ENCODE measurements at places on chromosomes 16 and 17.

DNA sequence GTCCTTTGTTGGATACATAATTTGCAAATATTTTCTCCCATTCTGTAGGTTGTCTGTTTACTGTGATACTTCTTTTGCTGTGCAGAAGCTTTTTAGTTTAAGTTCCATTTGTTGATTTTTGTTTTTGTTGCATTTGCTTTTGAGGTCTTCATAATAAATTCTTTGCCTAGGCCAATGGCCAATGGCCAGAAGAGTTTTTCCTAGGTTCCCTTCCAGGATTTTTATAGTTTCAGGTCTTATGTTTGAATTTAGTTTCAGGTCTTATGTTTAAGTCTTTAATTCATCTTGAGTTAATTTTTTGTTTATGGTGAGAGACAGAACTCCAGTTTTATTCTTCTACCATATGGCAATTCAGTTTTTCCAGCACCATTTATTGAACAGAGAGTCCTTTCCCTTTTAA, 90.1 kb upstream of the GOT2 start:
- DNase-seq: no peak

- no peak for DNase-seq
Observed at GRCh38 chr16:84868829-84869472, 49.2 kb downstream of the CRISPLD2 start.

GRCh38 chr16:8867932-8868415, 832 bp downstream of the CARHSP1 start:
- DNase-seq: no peak

DNA sequence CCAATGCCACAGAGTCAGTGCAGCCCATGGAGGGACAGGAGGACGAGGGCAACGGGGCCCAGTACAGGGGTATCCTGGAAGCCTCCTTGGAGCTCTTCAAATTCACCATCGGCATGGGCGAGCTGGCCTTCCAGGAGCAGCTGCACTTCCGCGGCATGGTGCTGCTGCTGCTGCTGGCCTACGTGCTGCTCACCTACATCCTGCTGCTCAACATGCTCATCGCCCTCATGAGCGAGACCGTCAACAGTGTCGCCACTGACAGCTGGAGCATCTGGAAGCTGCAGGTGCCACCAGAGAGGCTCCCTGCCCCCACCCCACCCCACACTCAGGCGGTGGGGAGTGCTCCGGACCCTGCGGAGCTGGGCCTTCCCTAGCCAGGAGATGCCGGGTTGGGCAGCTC, 16.6 kb downstream of the TRPV2 start:
- DNase-seq: no peak

GRCh38 chr16:26453215-26453614, 613.5 kb upstream of the C16orf82 start:
- DNase-seq: no peak

DNA sequence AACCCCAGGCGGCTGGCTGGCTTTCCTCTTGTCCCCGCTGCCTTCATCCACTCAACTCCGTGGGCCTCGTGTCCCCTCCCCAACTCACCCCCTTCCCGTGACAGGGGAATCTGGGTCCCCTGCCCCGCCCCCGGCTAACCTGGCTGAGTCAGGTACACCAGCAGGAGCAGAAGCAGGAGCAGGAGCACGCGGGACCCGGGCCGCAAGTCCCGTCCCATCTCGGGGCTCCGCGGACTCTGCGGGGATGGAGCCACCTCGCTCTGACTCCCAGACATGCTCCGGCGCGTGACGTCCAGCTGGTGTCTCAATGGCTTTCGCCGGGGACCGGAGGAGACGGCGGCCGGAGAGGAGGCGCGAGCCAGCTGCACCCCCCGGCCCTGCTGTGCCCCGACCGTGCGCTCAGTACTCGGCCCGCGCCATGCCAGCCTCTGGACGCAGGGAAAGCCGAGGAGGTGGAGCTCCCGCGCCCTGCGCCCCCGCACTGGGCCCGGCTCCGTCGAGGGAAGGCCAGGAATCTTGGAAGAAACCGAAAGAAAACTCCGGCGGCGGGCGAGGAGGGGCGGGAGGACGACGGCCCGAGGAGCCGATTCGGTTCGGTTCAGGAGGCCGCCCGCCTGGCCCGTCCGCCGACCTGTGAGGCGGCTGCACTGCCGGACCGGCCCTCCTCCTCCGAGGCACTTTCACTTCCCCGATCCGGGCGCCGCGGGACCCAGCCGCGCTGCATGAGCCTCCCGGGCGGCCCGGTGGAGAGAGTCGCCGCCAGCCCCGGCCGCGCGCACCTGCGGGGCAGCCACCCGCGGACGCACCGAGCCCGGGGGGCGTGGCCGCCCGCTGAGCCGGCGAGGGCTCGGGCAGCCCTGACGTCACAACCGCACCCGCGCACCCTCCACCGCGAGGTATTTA, at the start of the genes CXCL16 and ZMYND15:
Gene CXCL16, minus strand, starts transcription at position 807 of the 903 bp plus-strand sequence. Its CDS starts 589 bp downstream, at position 218.
Gene ZMYND15, plus strand, starts transcription at position 712 of the 903 bp plus-strand sequence. CDS start 716 bp downstream, outside the sequence.
- peak; percentile 90 for DNase-seq

- DNase-seq: peak; percentile 99
Observed at GRCh38 chr16:1983544-1984346, at the start of gene GFER. TSS of gene GFER (plus strand) at chr16:1984193. CDS start at chr16:1984219, 26 bp downstream.

DNA sequence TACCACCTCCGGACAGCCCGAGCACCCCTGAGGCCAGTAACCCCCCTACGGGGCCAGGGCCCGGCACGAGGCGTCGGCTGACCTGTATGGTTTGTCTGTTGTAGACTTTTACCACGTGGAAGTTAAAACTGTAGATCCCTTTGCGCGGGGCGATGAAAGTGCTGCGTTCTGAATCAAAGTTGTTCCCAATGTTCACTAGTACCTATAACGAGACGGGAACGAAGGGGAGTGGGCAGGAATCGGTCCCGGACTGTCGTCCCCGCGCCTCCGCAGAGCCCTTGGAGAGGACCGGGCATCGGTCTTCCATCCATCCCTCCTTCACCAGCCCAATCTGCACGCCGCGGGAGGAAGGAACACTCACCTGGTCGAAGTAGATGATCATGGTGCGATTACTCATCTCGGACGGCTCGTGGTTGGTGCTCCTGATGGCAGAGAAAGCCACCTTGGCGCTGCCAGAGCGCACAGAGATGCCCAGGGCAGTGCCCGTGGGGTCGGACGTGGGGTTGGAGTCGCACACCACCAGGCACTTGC, 732 bp downstream of the CBLN1 start:
- DNase-seq: peak; percentile 28

All from GM13977 (cell line).